Activated effector memory CD4-positive, alpha-beta T cell treated with Interleukin-2 at 50 U/mL for 16 hours (primary cell): ENCODE measurements at places on chromosomes 11 and 22.

GRCh38 chr22:50085211-50085972 lies at the start of gene MLC1:
Gene MLC1 (minus strand): TSS chr22:50085426. CDS start chr22:50084902, 524 bp downstream.
- no peak for DNase-seq

DNA sequence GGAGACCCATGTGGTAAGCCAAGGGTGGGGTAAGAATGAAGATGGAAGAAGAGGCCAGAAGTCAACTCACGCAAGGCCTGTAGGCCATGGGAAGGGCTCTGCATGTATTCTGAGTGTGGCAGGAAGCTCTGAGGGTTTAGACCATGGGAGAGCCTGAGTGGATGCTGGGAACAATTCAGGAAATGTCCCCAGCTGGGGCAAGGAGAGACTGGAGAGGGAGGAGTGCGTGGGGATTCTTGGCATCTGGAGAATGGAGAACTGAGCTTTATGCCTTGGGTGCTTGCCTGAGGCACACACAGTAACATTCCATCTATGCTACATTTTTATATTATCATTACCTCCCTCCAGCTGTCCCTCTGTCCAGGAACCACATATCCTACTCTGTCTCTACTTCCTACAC lies 50.4 kb upstream of the CD82 start:
- no peak for DNase-seq

GRCh38 chr11:117945047-117945810 lies 16.0 kb upstream of the TMPRSS13 start:
- DNase-seq = no peak

GRCh38 chr11:72842653-72843330 lies 28.6 kb downstream of the ATG16L2 start:
- DNase-seq = no peak

GRCh38 chr11:71467164-71467563 lies 14.2 kb downstream of the NADSYN1 start:
- DNase-seq = no peak

DNA sequence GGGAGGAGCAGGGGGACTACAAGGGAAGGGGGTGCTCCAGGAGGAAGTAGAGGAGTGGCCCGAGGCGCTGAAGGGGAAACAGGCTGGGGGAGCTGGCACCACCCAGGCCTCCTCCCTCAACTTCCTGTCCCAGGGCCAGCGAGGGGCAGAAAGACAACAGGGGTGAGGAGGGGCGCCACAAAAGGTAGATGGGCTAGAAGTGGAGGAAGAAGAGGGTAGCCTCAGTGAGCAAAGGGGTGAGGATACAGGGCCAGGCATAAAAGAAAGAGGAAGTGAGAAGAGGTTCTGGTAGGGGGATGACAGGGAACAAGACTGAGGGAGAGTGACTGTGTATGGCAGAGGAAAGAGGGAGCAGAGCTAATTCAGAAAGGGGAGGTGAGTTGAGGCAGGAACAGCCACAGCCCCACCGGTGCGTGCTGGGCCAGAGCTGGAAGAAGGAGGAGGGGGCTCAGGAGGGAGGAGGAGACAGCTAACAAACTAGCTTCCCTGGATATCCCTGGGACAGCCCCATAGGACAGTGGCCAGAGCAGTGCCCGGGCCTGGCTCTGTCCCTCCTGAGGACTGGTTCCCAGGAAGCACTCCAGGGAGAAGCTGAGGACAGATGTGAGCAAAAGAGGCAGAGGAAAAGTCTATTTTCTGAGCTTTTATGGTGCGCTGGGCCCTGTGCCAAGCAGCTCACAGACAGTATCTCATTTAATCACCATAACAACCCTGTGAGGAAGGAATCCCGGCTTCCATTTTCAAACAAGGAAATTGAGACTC lies 8.5 kb downstream of the DCHS1 start:
- DNase-seq = no peak

- DNase-seq = peak; percentile 7
These were observed 2.8 kb downstream of the SIAE start for GRCh38 chr11:124670732-124671131.

GRCh38 chr22:38266120-38266519 lies 6.7 kb downstream of the TMEM184B start:
- DNase-seq = no peak

- DNase-seq = no peak
These were observed 45.4 kb upstream of the AMOTL1 start for GRCh38 chr11:94722735-94723134.

GRCh38 chr11:2213890-2214526 lies 42.4 kb upstream of the TH start:
- no peak for DNase-seq

DNA sequence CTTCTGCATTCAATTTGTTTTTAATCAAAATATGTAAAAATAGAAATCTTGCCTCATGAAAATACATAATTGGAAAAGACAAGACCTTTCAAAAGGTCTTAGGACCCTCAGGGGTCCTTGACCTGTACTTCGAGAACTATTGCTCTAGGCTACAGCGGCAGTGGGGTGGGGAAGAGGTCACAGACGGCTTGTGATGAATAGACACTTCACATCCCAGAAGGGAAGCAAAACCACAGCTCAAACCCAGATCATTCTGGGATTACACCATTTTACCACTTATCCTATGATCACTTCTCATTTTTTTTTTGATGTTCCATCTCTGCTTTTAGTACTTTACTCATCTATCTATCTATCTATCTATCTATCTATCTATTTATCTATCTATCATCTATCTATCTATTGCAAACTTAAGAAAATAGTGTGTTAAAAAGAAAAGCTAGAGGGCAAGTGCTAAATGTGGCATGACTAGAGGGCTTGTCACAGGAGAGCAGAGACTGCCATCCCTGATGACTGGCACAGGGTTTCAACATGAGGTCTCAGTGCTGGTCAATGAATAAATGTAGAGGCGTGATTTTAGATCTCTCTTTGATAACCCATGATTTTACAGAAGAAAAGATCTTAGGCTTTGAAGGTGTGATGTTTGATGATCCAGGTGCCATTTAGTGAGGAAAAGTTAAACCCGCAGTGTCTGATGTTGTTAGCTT lies 37.1 kb downstream of the RNF141 start:
- no peak for DNase-seq
